Activated naive CD4-positive, alpha-beta T cell treated with anti-CD3 and anti-CD28 coated beads, Interleukin-2, amount 50 U/mL, for 16 hours (primary cell): ENCODE measurements at places on chromosomes 7 and 10.

DNA sequence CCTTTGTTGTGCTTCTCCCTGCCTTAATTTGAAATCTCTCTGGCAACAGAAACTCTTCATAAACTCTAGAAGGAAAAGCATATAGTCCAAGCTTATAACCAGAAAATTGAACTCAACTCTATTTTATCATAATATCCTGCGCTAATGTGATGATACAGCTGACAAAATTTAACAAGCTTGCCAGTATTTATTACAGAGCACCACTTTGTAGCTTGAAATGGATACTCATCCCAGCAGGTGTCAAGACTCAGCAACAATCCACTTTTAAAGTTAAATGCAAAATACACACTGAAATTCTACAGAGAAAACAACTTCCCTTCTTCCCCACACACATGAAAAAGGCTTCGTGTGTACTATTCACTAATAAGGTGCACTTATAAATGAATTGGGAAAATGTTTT is 228.9 kb downstream of the AGMO start:
- no peak for DNase-seq

DNA sequence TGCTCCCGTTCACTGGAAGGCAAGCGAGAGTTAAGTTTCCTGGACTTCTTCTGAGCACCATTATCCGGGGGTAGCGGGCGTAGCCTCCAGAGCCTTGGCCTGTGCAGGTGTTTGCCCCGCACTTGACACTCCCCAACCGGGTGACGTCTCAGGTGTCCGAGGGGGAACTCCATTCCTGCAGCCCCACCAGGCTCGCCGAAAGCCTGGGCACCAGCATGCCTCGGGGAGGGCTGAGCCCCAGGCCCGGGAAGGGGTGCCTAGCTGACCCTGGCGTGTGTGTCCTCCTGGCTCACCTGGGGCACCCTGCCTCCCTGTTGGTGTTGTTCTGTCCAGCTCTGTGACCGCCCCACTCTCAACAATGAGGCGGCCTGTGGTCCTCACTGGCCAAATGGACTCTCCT is 109.4 kb upstream of the GPR26 start:
- no peak for DNase-seq

DNA sequence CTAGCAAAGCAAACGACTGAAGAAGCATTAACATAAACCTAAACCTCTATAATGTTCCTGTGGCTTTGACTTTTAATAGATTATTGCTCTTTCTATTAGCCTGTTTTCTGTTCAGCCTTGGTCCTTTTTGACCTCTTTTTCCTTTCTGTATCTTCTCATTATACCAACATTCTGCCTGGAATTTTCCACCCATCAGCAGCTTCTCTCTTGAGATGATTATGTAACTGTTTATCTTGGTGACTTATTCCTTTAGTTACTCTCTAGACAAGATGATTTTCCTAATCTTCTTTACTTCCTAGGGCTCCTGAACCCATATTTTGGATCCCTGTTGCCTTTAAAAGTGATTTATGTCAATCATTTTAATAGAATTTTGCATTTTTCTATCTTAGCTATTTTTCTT is 81.1 kb downstream of the MYO3A start:
- no peak for DNase-seq

DNA sequence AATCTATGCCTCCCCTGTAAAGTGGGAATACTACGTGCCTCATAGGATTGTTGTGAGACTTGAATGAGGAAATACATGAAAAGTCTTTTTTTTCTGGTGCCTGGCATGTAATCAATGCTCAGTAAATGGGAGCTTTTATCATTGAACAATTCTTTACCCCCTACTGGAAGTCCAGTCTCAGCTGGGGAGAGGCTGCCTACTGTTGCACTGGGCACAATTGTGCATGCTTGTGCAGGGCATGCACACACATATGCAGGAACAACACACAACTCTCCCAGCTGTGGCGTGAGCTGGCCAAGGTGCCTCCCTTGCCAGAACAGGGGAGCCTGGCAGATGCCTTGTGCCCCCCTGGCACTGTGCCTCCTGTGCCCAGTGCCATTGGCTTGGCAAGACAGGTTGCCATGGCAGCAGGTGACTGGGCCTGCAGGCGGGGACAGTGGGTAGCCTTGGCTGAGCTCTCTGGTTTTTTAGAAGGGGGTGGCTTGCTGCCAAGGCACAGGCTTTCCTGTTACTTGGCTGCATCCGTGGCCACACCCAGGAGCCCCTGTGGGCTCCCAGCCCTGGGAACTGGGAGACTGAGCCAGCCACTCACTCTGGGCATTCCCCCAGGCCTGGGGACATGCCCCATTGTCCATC is 16.1 kb upstream of the PALD1 start:
- no peak for DNase-seq

DNA sequence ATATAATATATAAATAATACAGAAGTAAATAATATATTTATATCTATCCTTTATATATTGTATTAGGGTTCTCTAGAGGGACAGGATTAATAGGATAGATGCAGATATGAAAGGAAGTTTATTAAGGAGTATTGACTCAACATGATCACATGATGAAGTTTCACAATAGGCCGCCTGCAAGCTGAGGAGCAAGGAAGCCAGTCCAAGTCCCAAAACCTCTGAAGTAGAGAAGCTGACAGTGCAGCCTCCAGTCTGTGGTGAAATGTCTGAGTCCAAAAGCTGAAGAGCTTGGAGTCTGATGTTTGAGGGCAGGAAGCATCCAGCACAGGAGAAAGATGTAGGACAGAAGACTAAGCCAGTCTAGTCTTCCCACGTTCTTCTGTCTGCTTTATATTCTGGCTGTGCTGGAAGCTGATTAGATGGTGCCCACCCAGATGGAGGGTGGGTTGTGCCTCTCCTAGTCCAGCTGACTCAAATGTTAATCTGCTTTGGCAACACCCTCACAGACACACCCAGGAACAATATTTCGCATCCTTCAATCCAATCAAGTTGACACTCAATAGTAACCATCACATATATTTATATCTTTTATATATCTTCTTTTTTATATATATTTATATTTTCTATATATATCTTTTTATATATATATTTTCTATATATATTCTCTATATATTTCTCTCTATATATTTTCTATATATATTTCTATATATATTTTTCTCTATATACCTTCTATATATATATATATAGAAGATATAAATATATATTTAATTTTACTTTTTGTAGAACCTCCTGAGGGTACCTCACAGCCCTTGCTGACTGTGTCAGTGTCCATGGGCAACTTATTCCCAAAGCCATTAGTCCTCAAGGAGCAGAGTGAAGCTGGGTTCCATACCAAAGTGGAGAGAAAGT is 24.6 kb upstream of the AKR1B10 start:
- no peak for DNase-seq

- no peak for DNase-seq
Measured at GRCh38 chr7:42736931-42737330, 174.9 kb downstream of the C7orf25 start.

GRCh38 chr7:138276891-138277290 is 183.2 kb upstream of the TRIM24 start:
- no peak for DNase-seq

DNA sequence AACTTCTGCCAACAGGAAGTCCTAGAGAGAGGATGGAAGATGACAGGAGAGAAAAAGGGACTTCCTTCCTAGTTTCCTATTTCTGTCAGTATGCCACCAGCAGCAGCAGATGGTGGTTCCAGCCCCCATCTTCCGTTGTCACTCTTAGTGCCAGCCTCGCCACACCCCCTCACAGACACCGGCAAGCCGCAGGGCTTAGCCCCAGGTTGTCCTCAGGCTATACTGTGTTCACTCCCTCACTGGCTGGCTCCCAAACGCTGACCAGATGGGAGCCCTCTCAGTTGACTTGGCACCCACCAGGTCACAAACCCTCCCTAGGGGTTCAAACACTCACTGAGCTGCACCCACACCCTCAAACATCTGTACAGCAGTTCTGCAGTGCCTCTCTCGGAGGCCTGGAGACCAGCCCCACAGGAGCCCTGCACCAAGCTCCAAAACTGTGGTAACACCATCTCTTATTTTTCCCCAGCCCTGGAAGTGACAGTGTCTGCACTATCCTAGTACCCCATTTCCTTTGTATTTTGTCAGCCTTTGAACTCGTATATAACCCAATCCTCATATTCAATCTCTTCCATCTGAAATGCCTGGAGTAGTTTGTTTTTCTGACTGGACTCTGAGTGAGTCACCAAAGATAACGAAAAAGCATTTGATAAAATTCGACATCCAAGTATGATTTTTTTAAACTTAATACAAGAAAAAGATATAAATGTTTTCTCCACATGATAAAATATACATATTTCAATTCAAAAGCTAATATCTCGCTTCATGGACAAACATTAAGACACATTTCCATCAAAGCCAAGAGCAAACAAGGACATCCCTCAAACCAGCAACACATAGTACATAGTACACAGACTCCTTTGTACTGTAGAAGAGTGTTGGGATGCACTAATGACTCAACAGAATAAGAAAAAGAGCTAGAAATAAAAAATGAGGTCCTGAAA is 34.5 kb downstream of the SMURF1 start:
- peak; percentile 13 for DNase-seq

DNA sequence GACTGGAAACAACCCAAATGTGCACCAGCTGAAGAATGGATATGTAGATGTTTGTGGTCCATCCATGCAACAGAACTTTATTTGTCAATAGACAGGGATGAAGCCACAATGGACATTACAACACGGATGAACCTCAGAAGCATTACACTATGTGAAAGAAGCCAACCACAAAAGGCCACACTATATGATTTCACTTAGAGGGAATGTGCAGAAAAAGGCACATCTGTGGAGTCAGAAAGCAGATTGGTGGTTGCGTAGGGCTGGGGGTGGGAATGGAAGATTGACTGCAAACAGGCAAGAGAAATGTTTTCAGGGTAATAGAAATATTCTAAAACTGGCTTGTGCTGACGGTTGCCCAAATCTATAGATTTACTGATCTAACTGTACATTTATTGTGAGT is 34.3 kb upstream of the WASHC2A start:
- no peak for DNase-seq

- DNase-seq: no peak
Measured at GRCh38 chr7:78714356-78714755, 739.1 kb downstream of the MAGI2 start.

DNA sequence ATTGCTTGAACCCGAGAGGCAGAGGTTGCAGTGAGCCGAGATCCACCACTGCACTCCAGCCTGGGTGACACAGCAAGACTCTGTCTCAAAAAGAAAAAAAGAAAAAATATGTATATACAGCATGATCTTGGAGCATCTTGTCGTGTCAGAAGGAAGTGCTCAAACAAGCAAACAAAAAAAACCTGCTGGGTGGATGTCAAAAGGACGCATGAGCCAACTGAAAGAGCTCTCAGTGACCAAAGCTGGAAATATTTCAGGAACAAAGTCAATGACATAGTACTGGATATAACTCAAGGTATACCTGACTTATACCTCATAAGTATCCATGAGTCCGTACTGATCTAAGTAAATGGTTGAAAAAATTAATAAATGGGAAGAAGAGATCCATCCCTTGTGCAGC is 94.6 kb upstream of the ANLN start:
- no peak for DNase-seq

GRCh38 chr7:94414980-94415379 is 20.3 kb downstream of the COL1A2 start:
- no peak for DNase-seq

- no peak for DNase-seq
Measured at GRCh38 chr10:112442063-112442462, 4.7 kb downstream of the ZDHHC6 start.

DNA sequence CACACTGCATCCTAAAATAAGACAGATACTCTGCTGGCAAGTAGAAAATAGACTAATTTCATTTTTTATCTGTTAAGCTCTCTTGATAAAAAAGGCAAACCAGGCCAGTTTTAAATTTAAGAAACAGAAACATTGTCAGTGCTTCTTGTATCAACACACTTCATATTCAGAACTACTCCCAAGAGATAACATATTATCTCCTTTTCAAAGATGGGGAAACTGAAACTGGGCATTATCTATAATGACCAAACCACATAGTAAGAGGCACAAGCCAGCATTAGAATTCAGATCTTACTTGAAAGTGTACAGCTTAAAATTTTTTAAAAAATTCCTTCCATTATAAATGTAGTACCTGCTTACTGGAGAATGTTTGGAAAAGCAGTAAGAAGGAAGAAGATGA is 14.7 kb downstream of the SRI start:
- DNase-seq: no peak

DNA sequence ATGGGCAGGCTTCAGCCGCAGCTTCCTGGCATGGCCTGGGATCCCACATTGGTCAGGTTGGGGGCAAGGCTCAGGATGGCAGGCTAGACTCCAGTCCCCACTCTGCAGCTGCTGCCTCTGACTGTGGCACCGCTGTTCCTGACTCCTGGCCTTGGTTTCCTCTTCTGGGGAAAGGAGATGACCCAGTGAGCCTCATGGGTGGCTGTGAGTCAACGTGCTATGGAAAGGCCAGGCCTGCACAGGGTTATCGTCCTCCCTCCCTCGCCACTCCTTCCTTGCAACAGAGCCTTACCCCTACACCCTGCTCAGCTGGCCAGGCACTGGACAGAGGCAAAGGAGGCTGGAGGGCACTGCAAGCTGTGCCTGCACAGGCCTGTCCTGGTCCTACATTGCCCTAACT is 36.1 kb upstream of the CHST15 start:
- no peak for DNase-seq

GRCh38 chr7:68166525-68166924 is 1169.9 kb downstream of the TYW1 start:
- DNase-seq: no peak

- no peak for DNase-seq
Measured at GRCh38 chr10:75061709-75062505, 49.5 kb upstream of the SAMD8 start.

GRCh38 chr7:50953303-50953702 is 170.6 kb upstream of the GRB10 start:
- no peak for DNase-seq

- no peak for DNase-seq
Measured at GRCh38 chr10:115801457-115801856, 471.5 kb downstream of the GFRA1 start.

DNA sequence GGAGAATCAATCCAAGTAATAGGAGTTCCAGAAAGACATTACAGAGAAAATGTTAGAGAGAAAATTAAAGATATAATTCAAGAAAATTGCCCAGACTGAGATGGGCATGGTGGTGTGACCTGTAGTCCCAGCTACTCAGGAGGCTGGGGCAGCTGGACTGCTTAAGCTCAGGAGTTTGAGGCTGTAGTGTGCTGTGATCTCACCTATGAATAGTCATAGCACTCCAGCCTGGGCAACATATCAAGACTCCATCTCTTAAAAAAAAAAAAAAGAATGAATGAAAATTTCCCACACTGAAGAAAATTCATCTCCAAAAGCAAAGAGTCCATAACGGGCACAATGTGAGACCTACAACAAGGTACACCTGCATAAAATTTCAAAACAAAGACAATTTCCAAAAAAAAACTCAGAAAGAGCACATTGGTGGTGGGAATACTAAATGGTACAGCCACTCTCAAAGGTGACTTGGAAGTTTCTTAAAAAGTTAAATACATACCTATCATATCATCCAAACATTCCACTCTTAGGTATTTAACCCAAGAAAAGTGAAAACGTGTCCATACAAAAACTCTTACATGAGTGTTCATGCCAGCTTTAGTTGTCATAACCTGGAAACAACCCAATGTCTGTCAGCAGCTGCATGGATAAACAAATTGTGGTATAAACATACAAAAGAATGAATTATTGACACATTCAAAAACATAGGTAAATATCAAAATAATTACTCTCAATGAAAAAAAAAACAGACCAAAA is 6.9 kb upstream of the RGS10 start:
- no peak for DNase-seq
